ENCODE measurements at places on chromosomes 1 and 21.

DNA sequence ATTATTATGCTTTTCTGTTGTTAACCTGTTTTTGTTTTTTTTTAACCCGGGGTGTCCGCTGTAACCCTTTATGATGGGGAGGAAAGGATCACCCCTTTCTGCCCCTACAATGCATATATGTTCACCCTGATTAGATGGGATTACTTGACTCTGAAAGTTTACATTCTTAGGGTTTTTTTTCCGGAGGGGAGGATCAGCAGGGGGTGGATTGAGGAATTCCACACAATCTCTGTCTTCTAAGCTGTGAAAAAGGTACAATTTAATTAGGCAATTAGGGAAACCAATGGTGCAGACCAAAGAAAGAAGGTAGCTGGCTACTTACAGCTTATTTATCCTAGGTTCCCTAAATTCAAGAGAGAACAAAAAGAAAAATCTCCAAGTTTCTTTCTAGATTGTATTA lies 58.3 kb downstream of the EDEM3 start:
- no peak for DNase-seq

GRCh38 chr1:98121646-98122045 lies 200.8 kb upstream of the DPYD start:
- DNase-seq: no peak

- peak; percentile 15 for DNase-seq
Observed at GRCh38 chr1:159132271-159132881, 39.0 kb upstream of the CADM3 start.

DNA sequence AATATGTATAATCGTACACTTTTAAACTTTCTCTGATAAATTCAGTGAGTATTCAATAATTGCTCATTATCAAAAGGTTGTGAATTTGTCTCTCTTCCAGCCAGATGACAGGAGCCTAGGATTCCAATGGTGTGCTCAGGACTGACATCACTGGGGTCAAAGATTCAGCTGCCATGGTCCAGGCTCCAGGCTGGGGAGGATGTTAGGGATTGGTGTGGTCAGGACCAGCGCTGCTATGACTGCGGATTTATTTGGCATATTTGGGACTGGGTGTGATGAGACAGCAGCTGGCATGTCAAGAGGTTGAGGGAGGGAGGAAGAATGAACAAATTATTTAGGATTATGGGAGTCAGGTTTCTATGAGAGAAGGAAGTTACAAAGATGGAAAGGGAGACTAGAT lies 48.2 kb upstream of the ABCA4 start:
- no peak for DNase-seq

All from hypothalamus (tissue), 51 donors.